Hippocampal formation (tissue), 2 donors: ENCODE measurements at places on chromosomes 6 and 20.

DNA sequence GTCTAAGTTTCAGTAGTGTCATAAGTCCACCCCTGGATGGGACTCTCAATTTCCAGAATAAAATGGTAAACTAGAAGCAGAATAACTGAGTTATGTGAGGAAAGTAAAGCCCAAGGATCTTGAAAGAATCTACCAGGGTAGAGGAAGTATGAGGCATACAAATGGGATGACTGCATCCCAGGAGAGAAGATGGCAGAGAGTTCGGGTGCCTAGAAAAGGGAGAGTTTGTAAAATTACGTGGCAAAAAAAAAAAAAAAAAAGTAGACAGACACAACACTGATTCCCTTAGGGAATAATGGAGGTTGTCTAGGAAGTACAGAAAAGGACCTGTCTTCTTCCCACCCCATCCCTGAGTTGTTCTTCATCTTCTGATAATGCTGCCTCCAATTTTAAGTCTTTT lies 3.4 kb downstream of the GABBR1 start:
- no peak for DNase-seq

- DNase-seq: no peak
These were observed 308.1 kb downstream of the FOXC1 start for GRCh38 chr6:1917626-1918371.

DNA sequence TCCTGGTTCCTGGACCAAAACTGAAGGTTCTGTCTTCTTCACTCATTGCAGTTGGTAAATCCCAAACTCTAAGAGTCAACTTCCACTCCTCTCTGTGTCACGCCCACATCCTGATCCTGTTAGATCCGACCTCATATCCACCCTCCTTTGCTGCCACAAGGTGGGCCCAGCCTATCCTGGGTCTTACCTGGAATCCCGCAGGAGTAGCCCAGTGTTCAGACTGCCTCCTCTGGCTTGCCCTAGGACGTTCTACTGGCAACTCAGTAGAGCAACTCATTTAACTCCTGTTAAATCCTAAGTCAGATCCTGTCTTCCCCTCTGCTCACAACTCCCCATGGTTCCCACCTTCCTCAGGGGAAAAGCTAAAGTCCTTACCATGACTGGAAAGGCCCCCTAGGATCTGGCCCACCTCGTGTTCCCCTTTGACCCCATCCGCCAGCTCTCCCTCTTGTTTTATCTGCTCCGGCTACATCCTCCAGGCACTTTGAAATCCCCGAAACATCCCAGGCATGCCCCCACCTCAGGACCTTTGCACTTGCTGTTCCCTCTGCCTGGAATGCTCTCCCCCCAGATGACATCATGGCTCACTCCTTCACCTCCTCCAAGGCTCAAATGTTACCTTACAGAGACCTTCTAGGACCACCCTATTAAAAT lies 43.9 kb downstream of the TFEB start:
- no peak for DNase-seq

DNA sequence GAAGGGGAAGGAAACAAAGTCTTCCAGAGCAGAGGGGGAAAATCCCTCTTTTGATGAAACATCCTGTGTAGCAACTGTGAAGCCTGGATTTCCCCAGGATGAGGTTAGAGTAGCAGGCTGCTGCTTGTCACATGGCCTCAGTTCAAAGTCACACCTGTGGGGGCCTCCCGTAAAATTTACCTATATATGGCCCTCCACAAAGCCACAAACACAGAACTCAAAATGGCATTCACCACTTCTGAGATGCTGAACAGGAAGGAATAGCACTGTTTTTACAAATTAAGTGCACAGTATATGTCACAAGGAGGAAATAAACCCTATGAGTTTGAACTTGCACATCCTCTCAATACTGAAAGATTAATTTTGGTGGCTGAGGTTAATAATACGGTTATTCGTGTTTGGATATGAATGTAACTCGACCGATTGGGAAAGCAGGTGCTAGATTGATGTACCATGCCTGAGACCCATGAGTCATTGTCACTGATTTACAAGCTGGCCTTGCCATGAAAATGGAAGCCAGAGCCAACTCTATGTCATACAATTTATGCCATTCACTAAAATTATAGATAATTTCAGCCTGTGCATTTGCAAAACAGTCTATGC lies 70.6 kb downstream of the SGK1 start:
- no peak for DNase-seq

GRCh38 chr6:166393535-166393823 lies 10.7 kb upstream of the MPC1 start:
- DNase-seq: no peak

GRCh38 chr6:24959319-24959718 lies 23.6 kb upstream of the RIPOR2 start:
- DNase-seq: no peak

DNA sequence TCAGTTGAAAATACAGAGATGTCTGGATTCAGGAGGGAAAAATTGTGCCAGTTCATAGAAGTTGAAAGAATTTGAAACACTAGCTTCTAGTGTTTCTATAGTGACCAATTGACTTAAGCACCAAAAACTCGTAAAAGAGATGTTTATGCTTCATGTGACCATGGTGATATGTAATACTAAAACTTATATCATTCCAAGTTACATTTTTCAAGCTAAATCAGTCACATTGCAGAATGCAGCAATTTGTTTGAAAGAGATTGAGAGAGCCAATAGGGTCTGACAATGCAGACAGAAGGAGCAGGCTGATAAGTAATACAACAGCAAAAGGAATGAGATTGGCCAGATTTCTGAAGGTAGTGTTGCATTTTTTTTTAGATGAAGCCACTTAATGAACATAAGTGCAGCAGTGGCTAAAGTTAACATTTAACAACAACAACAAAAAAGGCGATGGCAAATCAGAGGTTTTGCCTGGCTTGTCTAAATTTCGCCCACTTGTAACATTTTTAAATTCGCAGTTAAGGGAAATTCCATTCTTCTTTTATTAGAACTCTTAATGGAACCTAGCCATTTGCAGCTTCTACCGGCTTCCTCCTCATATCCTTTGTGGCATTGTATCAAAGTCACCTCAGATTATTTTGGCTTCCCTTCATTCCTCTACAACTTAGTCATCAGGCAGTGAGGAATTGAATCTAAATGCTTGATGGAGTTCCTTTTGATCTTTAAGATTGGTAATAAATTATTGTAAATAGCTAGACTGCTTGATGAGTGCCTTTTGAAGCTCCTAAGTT lies 484.0 kb upstream of the SOX4 start:
- no peak for DNase-seq
